ENCODE measurements at places on chromosomes 7 and 10. TPM values are rescaled to one million over a fixed set of nuclear protein-coding genes. Genes with fewer than 3 reads are reported as not detected.

The PIK3AP1 gene
- polyA plus RNA-seq, result 0.46 TPM

GRCh38 chr7:47771990-47772360 is 176.3 kb downstream of the PKD1L1 start:
- no peaks in the 10 kb centered on the region for H3K4me1 ChIP-seq
- H3K4me3 ChIP-seq, result no peak overlapping the region
- no peaks in the 10 kb centered on the region for H3K27me3 ChIP-seq

DNA sequence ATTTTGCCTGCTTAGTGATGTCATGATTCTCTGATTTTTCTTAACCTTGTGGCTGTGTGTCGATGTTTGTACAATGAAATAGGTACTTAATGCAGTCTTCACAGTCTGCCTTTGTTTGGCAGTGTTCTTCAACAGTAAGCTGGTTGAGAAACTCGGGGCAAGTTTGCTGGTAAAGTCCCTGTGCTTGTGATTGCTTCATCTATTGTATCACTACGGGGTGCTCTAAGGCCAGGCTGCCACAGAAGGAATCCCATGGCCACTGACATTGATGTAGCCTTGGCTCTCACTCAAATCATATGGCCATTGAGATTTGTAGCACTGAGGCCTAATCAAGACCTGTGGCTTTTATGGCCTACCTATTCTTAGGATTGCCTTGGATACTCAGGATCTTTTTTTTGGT is 33.5 kb upstream of the PRSS37 start:
- H3K4me1 ChIP-seq, result no peaks in the 10 kb centered on the region
- no peak overlapping the region for H3K4me3 ChIP-seq
- H3K27ac ChIP-seq, result no peak overlapping the region
- no peaks in the 10 kb centered on the region for H3K36me3 ChIP-seq

The FRA10AC1 gene
- 4.4 TPM for polyA plus RNA-seq

DNA sequence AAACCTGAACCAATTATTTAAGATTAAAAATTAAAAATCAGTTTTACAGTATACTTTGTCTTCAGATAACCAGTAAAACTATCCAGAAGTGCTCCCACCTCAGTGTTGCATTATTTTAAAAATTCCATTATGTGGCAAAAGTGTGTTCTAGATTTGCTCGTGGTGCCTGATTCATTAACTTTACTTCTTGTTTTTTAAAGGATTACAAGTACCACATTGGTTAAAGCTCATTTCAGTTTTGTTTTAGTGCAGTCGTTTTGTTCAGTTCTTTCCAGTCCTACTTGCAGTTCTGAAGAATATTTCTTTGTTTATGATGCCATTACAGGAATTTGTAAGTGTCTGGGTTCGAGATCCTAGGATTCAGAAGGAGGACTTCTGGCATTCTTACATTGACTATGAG is 69.0 kb downstream of the SNX10 start:
- no peaks in the 10 kb centered on the region for H3K4me1 ChIP-seq
- DNase-seq, result no peak
- H3K4me3 ChIP-seq, result no peak overlapping the region
- H3K27me3 ChIP-seq, result no peaks in the 10 kb centered on the region
- H3K36me3 ChIP-seq, result no peaks in the 10 kb centered on the region
- no peak overlapping the region for H3K27ac ChIP-seq

The OR2A12 gene
- not detected for polyA plus RNA-seq

The HEPACAM2 gene
- polyA plus RNA-seq, result not detected

The NODAL gene
- polyA plus RNA-seq, result not detected

The RPP38 gene
- polyA plus RNA-seq, result 36.3 TPM

DNA sequence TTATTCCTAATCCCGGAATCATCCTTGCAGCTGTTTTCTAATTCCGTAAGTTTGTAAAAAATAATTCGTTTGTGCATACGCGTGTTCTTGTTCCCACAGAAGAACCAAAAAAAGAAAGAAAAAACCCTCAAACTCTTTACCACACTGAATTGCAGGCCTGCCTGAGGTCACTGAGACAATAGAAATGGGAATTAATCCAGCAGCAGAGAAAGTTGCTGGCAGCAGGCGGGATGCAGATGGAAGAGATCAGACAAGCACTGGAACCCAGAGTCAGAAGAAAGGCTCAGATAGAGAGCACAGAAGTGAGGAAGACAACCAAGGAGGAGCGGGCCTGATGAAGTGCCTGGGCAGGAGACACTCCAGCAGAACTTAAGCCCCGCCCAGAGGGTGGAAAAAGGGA is 141.5 kb upstream of the VWC2 start:
- H3K36me3 ChIP-seq, result no peaks in the 10 kb centered on the region
- H3K4me1 ChIP-seq, result no peaks in the 10 kb centered on the region

- H3K36me3 ChIP-seq, result no peaks in the 10 kb centered on the region
- H3K4me1 ChIP-seq, result no peaks in the 10 kb centered on the region
- H3K4me3 ChIP-seq, result no peak overlapping the region
- H3K27me3 ChIP-seq, result no peaks in the 10 kb centered on the region
These were observed 253.9 kb downstream of the CDK14 start for GRCh38 chr7:90850066-90850465.

- H3K4me1 ChIP-seq, result peaks cover 7% of the 10 kb centered on the region
- DNase-seq, result no peak
- H3K27ac ChIP-seq, result no peak overlapping the region
These were observed 78.0 kb downstream of the SAMD9 start for GRCh38 chr7:93039786-93040185.

DNA sequence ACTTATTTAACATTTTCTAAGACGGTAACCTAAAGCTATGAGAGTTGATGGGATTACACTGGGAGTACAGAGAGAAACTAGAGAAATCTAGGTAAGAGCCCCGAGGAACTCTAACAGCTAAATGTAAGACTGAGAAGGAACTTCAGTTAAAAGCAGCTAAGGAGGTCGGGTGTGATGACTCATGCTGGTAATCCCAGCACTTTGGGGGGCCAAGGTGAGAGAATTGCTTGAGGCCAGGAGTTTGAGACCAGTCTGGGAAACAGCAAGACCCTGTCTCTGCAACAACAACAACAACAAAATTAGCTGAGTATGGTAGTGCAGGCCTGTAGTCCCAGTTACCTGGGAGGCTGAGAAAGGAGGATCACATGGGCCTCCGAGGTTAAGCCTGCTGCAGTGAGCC is 24.0 kb downstream of the FRA10AC1 start:
- H3K4me3 ChIP-seq, result no peak overlapping the region
- DNase-seq, result no peak
- H3K4me1 ChIP-seq, result no peaks in the 10 kb centered on the region
- H3K36me3 ChIP-seq, result no peaks in the 10 kb centered on the region
- H3K27me3 ChIP-seq, result no peaks in the 10 kb centered on the region

DNA sequence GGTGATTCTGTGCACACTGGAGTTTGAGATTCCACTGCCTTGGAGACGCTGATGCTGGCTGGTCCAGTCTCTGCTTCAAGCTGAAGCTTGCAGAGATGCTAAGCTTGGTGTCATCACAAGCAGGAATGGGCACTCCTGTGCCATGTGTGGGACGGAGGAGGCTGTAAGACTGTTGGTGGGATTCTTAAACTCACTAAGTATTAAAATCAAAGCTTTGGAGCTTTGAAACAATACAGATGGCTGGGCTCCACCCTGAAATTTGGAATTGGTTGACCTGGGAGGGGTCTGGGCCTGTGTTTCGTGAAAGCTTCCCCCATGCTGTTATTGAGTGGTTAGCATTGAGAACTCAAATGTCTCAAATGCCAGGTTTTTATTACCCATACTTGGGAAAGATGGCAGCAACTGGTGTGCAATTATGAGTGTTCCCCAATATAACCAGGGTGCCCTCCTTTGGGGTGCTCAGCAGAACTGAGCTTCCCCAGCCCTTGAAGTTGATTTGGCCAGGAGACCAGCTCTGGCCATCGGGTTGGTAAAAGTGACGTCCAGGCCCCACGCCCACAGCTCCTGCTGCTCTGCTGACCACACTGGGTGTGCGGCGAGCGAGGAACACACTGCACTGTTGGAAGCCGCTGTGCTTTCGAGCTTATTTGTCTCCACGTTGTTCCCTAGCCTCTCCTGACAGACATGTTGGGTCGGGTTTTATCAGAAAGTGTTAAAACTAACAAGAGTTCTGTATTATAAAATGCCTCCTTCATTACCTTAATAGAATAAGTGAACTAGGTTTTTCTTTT is 377.7 kb downstream of the GLRX3 start:
- H3K4me1 ChIP-seq, result no peaks in the 10 kb centered on the region
- no peak overlapping the region for H3K27ac ChIP-seq
- H3K36me3 ChIP-seq, result no peaks in the 10 kb centered on the region
- no peaks in the 10 kb centered on the region for H3K27me3 ChIP-seq

GRCh38 chr7:18202315-18203045 is 174.8 kb upstream of the PRPS1L1 start:
- DNase-seq, result no peak
- H3K4me1 ChIP-seq, result no peaks in the 10 kb centered on the region
- no peak overlapping the region for H3K4me3 ChIP-seq
- H3K36me3 ChIP-seq, result no peaks in the 10 kb centered on the region
- H3K27me3 ChIP-seq, result no peaks in the 10 kb centered on the region
- no peak overlapping the region for H3K27ac ChIP-seq

DNA sequence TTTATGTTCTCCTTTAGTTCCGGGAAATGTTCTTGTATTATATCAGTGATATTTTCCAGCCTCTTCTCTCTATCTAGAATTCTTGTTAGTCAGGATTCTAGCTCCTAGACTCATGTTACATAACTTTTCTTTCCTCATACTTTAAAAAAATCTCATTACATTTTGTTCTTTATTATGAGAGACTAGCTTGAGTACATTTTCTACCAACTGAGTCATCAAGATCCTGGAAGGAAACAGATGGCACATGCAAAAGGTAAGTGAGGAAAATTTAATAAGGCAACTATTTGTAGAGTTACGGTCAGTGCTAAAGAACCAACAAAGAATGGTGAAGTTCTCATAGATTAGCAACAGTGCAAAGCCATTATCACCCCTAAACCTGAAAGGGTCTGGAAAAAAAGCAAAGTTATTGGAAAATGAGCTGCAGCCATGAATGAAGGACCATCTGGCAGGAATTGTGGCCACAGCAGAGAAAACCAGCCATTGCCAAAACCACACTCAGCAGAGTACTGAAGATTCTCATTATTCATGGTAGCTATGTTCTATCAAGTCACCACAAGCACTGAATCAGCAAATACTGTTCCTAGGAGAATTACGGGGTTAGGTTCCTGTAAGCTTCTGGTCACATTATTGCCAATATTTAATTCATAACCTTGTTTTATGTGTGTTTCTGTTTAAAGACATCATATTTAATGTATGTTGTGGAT is 98.3 kb upstream of the C7orf33 start:
- H3K36me3 ChIP-seq, result no peaks in the 10 kb centered on the region
- H3K27ac ChIP-seq, result no peak overlapping the region
- no peak for DNase-seq
- no peak overlapping the region for H3K4me3 ChIP-seq
- no peaks in the 10 kb centered on the region for H3K27me3 ChIP-seq

The GRM8 gene
- polyA plus RNA-seq, result not detected
